NB4 (cell line): ENCODE measurements at places on chromosomes 4 and X.

DNA sequence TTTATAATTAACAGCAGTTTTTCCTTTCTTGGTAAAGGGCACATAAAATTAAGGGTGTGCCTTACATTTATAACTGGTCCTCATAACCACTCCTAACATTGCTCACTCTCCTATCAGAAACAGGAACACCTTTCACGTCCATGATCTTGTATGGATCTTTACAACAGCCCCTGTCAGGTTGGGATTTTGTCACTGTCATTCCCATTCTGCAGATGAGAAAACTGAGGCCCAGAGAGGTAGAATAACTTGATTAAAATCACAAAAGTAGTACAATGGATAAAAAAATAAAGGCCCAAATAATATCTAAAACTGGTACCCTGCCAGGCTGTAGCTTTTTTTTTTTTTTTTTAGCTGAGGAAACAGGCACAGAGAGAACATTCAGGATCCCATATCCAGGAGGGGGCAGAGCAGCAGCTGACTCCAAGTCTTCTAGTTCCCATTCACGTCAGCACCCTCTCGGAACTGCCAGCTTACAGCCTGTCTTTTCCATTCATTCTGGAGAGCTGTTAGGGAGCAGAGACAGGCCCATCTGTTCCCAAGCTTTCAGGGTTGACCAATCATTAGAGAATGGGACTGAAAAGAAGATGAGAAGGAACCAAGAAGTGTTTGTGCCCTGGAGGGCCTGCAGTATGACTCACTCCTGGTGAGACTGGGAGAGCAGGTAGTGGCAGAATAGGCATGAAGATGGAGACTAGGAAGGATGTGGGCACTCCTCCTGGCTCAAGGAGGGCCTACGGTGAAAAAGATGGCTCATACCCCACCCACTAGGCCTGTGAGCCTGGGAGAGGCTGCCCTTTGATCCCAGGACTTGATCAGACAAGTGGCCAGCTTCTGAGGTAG lies 7.3 kb downstream of the SUV39H1 start:
- no peak for DNase-seq

DNA sequence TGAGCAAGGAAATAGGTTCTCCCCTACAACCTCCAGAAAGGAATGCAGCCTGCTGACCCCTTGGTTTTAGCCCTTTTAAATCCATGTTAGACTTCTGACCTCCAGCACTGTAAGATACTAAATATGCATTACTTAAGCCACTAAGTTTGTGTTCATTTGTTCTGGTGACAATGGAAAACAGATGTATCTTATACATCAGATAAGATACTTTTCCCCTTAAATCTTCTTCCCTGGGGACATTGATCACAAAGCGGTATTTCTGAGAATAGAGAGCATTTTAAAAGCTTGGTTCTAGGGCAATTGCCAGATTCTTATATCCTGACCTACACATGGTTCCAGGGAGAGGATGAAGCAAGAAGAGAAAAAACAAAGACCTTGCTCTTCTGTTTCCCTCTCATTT lies 6.5 kb upstream of the TMEM184C start:
- no peak for DNase-seq

GRCh38 chr4:68324519-68325262 lies 25.2 kb downstream of the YTHDC1 start:
- DNase-seq, result no peak

GRCh38 chr4:18209448-18209847 lies 187.9 kb upstream of the LCORL start:
- no peak for DNase-seq

- no peak for DNase-seq
Observed at GRCh38 chr4:184274286-184274951, 56.7 kb upstream of the ENPP6 start.

DNA sequence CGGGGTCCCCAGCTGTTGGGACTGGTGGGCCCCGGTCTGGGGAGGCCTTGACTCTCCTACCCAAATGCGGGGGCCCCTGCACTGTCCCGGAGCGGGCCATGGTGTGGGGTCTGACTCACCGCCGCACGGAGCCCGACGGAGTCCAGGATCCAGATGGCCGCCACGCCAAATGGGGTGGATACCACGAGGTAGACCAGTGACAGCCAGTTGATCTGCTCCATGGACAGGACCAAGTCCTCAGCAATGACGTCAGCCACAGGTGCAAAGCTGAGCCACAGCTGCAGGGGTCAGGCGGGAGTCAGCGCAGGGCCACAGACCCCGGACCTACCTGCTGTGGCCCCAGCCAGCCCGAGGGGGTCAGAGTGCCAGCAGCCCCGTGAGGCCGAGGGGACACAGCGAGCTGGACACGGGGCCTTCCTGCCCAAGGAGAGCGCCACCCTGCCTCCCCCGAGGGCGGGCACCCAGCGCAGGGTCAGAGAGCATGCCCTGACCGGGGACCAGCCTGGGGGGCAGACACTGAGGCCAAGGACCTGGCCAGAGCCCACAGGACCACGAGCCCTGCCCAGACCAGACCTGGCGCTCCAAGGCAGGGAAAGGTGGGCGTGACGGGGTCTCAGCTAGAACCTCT lies 2.4 kb downstream of the SLC49A3 start:
- DNase-seq, result no peak

DNA sequence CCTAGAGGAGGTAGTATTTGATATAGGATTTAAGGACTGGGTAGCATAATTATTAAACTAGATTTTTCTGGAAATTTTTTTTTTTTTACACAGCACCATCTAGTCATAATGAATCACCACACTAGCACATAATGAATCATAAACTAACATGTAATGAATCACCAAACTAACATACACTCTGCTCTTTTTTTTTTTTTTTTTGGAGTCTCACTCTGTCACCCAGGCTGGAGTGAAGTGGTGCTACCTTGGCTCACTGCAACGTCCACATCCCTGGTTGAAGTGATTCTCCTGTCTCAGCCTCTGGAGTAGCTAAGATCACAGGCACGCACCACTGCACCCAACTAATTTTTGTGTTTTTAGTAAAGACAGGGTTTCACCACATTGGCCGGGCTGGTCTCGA lies 92.5 kb downstream of the FAM13A start:
- no peak for DNase-seq

DNA sequence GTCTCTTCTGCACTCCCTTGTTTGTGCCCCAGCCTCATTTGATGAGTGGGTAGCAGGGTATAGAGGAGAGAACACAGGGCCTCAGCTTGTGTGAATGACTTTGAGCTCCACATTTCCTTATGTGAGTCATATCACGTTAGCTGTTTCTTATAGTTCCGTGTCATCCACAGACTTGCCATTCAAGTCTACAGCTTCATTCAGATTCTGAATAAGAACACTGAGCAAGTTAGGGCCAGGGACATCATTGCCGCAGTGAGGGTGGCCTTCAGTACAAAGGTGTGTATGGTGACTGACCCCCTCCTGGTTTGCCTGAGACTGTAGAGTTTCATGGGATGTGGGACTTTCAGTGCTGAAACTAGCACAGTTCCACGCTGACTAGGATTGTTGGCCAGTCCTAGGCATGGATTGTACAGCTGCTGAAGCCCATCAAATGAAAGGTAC lies 23.6 kb downstream of the KLF3 start:
- no peak for DNase-seq

GRCh38 chrX:49949961-49950360 lies 27.6 kb downstream of the CLCN5 start:
- DNase-seq, result no peak

DNA sequence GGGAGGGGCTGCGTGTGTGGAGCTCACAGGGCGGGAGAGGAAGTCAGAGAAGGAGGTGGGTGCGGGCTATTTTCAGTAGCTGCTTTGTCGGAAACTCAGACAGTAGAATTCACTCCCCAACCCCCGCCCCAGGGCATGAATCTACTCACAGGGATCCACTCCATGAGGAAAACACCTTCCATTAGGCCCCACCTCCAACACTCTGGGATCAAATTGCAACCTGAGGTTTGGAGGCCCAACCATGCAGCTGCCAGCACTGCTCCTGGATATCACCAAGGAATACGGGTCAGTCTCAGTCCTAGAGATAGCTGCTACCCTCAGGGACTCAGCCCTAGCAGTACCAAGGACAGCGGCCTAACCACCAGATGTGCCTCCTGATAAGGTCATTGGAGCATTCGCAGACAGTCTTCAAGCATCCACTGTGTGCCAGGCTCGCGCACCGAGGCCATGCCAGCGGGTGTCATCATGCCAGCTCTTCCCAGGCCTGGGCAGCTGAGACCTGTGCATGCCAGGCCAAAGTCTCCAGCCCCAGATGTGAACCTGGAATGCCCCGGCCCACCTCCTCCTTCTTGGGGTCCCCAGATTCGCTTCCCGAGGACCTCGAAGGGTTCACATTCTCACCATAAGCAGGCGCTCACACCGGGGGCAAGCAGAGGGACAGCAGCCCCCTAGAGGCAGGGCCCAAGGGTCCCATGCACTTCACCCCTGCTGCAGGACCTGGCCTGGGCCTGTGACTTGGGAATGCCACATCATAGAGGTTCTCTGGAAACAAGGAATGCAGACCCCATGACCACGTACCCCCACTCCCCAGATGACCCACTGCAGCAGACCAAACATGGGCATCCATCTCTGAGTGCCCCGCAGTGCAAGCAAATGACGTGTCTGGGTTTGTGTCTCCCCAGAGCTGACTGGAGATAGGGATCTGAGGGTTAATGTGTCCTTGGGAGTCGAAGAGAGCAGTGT lies 102.3 kb downstream of the ADRA2C start:
- DNase-seq, result peak; percentile 72

DNA sequence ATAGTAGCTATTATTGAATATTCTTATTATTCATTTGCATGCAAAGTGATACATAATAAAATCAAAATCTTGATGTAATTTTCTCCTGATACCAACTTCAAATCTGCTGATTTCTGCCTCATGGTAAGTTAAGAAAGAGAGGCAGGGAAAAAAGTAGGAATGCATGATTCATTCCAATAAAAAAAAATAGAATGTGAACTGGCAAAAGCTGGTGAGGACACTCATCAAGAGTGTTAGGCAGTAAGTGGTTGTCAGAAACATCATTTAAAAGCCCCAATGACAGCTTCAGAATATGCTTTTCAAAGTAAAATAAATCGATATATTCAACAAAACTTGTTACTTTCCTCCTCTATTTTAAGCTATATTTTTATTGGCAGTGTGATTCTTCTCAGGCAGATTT lies 979.1 kb downstream of the TECRL start:
- DNase-seq, result no peak

DNA sequence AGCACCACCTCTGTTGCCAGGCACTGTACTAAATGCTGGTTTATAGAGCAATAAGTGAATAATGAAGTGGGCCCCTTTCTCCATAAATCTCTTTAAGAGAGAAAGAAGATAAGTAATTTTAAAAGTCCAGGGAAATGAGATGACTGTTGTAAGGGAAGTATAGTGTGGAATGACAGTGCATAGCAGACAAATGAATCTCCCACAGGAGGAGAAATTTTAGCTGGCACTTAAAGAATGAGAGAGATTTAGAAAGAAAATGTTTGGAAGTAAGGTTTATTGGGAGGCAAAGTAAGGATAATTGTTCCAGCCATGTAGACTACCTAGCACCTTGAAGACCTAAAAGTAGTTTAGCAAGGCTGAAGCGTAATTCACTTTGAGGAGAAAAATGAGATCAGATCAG lies 1081.1 kb upstream of the PABPC4L start:
- no peak for DNase-seq

DNA sequence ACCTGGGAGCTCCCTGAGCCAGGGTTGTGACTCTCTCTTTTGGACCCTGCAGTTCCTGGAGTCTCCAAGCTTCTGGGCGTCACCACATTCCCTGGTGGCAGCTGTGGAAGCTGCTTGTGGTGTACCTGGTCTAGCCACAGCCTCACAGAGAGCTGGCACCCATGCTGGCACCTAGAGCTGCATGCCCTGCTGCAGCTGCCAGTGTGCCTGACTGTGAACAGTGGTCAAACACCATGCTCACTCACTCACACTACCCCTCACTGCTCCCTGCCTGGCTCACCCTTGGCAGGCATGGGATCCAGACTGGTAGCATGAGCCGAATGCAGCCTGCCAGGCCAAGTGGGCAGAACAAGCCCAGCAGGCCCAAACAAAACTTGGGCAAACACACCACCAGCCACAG lies 66.6 kb downstream of the NAA11 start:
- no peak for DNase-seq

- DNase-seq, result no peak
Observed at GRCh38 chr4:76316131-76316530, 9.6 kb downstream of the STBD1 start.

- DNase-seq, result peak; percentile 33
Observed at GRCh38 chr4:70992391-70992881, 1.0 kb upstream of the DCK start.

GRCh38 chr4:173111031-173111430 lies 57.6 kb upstream of the GALNT7 start:
- no peak for DNase-seq

DNA sequence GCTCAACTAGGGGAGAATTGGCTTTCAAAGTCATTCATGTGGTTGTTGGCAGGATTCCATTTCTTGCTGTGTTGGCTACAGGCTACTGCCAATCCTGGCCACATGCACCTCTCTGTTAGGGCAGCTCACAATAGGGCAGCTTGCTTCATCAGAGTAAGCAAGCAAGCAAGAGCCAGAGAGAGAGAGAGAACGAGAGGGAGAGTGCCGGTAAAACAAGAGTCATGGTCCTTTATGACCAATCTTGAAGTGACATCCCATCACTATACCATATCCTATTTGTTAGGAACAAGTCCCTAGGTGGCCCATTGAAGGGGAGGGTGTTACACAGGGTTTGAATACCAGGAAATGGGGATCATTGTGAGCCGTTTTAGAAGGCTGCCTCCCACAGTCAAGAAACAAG lies 33.0 kb upstream of the TLR2 start:
- peak; percentile 62 for DNase-seq

GRCh38 chr4:5638316-5638715 lies 70.0 kb downstream of the EVC2 start:
- DNase-seq, result no peak

GRCh38 chrX:3820167-3820566 lies 106.7 kb upstream of the PRKX start:
- no peak for DNase-seq

DNA sequence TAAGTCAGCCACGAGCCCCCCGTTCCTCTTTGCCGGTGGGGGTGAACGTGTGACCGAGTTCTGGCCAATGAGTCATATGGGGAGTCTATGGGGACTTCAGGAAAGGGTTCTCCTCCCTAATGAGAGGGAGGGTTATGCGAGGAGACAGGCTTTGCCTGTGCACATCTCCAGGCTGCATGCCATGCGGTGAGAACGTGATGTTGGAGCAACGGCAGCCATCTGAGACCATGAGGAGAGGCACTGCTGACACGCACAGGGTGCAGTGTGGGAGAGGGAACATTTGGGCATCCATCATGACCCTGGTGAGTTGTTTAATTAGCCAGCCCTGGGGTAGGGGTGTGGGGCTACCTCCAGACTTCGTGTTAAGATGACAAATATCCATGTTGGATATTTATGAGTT lies 55.8 kb downstream of the ABLIM2 start:
- no peak for DNase-seq

DNA sequence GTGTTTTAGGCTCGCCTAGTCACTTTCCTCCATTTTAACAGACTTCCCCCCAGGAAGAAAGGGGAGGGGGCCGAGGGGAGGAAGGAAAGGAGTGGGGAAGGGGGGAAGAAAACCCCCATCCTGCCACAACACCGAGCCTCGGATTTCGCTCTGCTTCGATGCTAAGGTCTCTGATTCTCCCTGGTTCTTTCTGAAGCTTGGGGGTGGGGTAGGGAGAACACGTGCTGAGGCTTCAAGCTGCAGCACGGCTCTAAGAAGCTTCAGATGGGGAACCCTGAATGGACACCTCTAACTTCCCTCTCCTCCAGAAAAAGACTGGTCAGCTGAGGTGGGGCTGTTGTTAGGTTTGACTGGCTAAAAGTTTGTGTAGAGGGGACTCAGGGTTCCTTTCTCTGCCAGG lies 61.8 kb downstream of the RHOH start:
- DNase-seq, result no peak
